Endothelial cell of umbilical vein (primary cell): ENCODE measurements at places on chromosomes 11 and 22. TPM values are rescaled to one million over a fixed set of nuclear protein-coding genes. Genes with fewer than 3 reads are reported as not detected.
A peak's percentile ranks its signal among the peaks of the same experiment; 100 is the strongest.

- no peak for DNase-seq
These were observed 11.7 kb downstream of the CRELD2 start for GRCh38 chr22:49929994-49930575.

- no peak for DNase-seq
These were observed 444.3 kb upstream of the B3GAT1 start for GRCh38 chr11:134856056-134856971.

GRCh38 chr22:47130883-47131631 is 368.6 kb downstream of the TBC1D22A start:
- no peak for DNase-seq

TMEM121B gene
- total RNA-seq = 0.33 and 0.37 TPM in 2 replicates

- DNase-seq = peak; percentile 36
These were observed 16.3 kb upstream of the CYP2R1 start for GRCh38 chr11:14908214-14908880.

NFAM1 gene
- not detected in 2 replicates for total RNA-seq

MYEOV gene
- 7.0 and 14.4 TPM in 2 replicates for total RNA-seq

GRCh38 chr22:50674606-50675552 is 2.3 kb downstream of the SHANK3 start:
- DNase-seq = no peak

ADM2 gene
- 0.69 and 1.5 TPM in 2 replicates for total RNA-seq

- DNase-seq = no peak
These were observed 782 bp upstream of the TTC12 start for GRCh38 chr11:113313601-113314000.

- DNase-seq = no peak
These were observed 61.5 kb downstream of the IGLL1 start for GRCh38 chr22:23518376-23519187.

DNA sequence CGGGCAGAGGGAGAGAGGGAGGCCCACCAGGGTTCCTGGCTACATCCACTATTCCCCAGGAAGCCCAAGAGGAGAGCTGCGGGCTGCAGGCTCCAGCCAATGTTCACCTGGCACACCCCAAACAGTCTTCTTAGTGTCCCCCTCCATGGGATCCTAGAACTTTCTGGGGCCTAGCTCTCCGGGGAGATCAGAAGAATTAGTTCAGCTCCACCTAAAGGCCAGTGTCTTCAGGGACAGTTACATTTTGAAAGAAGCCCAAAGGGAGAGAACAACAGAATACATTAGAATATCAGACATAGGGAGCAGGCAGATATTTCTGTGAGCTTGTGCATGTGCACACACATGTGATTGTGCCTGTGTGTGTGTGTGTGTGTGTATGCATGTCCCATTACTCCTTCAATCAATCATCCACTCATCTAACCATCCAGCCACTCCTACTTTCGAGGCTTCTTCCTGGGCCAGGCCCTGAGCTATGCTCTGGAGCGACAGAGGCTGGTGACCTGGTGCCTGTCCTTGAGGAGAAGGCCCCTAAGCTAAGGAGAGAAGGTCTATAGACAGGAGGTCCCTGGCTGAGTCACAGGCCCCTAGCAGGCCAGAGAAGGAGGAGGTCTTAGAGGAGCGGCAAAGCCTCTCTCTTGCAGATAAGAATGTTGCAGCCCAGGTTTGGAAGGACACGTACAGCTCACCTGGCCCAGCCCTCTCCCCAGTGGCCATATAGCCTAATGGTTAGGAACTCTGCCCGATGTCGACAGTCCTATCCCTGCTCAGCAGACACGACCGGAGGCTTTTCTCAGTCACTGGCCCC is 165.5 kb downstream of the DSCAML1 start:
- no peak for DNase-seq

DNA sequence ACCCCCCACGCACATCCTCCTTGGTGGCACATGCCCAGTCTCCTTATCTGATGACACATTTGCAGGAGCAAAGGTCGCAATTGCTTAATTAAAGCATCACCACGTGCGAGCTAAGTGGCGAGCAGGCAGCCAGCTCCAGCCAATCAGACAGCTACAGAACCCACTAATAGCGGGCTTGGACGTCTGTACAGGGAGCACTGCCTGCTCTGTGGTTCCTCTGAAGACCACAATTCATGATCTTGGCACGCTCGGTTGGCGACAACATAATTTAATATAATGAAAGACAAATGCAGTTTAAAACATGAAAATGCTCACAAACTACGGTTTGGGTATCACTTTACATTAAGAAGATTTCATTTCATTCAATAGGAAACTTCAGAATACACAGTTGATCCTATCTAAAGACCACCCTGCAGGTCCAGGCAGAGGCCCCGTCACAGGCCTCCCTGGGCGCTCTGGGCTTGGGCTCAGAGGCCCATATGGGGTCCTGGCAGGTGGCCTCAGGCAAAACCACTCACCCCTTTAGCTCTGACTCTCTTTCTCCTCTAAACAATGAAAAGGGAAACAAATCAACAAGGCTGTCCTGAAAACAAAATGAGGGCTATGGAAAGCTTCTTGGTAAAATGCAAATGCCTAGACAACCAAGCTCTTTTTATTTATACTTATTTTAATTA is 10.4 kb downstream of the PACSIN2 start:
- no peak for DNase-seq

DNA sequence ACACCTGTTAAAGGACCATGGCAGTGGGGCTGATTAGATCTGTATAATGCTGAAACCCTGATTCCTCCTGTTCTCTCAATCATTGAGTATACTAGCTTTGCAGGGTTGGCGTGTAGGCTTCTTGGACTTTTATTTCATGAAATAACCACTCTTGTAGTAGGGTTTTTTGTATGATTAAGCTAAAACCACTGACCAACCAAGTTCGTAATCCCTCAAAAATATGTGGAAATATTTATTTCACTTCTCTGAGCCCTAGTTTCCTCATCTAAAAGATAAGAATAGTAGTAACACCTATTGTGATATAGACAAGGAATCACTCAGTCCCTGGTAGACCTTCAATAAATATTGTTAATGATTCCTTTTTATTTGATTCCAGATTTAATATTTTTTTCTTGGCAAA is 4.2 kb downstream of the API5 start:
- no peak for DNase-seq

DNA sequence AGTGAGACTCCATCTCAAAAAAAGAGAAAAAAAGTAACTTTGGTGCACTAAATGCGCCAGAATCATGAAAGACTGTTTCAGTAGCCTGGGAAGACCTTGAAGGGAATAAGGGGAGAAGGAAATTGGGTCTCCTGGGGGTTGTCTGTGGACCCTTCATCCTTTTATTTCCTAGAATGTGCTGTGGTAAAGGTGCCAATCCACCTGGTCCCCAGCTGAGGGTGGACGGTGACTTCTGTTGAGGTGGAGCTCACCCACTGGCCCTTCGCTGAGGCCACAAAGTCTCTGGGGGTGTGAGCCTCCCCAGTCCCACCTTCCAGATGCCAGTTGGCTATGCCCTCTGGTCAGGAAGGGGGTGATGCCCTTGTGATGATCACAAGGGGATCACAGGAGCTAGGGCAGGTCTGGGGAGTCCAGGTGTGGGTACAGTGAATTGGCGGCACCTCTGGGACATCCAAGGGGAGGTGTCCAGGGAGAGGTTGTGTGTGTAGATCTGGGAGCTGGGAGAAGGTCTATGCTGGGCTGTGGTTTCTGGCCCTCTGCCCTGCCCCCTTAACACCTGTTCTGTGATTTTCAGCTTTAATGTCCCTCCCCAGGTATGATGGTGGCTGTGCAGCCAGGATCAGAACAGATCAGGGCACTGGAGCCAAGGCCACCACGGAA is 34.2 kb upstream of the LMO1 start:
- no peak for DNase-seq

DNA sequence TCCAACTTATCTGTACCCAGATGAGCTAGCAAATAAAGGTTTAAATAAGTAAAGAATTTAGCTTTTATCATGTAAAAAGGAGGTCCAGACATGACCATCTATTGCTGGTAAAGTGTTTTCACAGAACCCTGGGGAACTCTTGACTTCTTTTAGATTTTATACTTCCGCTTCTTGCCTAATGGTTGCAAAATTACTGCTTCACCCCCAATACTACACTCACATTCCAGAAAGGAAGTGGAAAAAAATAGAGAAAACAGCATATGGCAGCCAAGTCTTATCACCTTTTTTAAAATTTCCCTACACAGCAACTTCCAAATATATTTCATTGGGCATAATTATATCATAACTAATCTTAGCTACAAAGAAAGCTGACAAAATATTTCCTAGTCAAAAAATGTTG is 12.1 kb downstream of the BBOX1 start:
- no peak for DNase-seq

- no peak for DNase-seq
These were observed 72.7 kb downstream of the BRD1 start for GRCh38 chr22:49754696-49755630.

GRCh38 chr11:561148-562003 is 606 bp downstream of the RASSF7 start:
- DNase-seq = no peak

RAB36 gene
- 2.6 and 2.7 TPM in 2 replicates for total RNA-seq

DNA sequence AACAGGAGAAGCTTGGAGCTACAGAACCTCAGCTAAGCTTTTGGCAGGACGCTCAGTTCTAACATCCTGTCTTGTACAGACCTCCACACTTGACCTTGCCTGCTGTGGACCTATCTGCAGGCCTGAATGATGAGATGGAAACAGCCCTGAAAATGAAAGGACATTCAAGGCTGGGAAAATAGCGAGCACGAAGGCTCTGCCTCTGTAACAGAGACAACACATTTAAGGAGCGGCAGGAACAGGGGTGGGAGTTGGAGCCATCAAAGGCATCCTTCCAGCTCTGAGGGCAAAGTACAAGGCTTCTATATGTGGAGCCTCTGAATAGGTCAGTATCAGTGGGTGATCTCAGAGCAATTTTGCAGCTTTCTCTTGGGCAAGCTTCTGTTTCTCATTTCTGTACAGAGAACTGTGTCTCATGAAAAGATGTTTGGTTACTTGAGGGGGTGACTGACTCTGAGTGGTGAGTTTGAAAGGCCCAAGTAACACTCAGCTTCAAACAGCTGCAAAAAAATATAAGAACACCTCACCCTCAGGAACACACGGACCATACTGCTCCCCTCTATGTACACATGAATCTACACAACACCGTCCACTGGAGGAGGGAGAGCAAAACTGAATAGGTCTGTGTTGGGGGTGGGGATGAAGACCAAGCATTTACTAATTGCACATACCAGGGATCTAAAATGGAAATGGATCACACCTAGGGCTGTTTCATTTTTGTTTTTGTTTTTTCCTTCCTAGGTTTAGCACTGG is 101.6 kb downstream of the CCDC81 start:
- peak; percentile 61 for DNase-seq

OR9I1 gene
- total RNA-seq = not detected in 2 replicates

- peak; percentile 2 for DNase-seq
These were observed 1089.3 kb downstream of the FAM181B start for GRCh38 chr11:81644239-81644840.
